ENCODE measurements at places on chromosomes 7 and 10.

GRCh38 chr7:150974468-150975391 is 3.4 kb downstream of the KCNH2 start:
- no peak for DNase-seq

DNA sequence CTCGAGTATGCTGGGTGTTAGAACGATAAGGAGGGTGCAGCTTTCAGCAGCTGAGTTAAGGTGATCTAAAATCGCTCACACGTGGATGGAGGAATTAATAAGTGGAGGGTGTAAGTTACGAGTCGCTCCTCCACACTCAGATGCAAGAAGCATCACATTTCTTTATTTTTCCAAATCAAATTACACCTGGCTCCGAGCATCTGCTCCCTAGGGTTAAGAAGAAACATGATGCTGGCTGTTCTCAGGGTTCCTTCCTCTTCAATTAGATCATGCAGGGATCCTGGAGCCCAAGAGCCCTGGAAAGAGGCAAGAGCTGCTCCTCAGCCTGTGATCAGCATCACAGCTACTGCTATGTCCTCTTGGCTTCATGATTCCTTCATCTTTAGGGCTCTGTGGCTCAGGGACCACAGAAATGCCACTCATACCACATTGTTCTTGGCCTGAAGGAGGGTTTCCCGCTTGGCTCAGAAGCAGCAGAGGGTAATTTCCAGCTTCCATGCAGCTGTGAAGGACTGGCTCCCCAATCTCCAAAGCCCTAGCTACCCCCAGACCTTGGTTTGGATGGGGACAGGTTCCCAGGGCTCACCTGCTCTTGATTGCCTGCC is 235.9 kb upstream of the ZNF32 start:
- no peak for DNase-seq

GRCh38 chr10:92868036-92868435 is 19.7 kb downstream of the EXOC6 start:
- DNase-seq = no peak

GRCh38 chr10:72943498-72944234 is 10.9 kb downstream of the PLA2G12B start:
- DNase-seq = no peak

DNA sequence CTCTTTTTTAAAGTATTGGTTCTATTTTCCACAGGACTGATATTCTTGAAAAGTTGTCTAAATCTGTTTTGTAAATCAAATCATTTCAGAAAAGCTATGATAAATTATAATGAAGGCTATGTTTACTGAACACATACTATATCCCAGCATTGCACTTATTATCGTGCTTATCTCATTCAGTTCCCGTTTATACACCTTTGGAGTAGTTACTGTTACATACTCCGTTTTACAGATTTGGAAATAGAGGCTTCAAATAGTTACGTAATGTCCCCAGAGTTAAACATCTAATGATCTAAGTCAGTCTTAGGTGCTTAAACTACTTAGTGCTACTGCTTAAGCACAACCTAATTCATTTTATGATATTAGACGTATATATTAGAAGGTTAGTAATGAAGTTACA is 1.2 kb downstream of the NUP205 start:
- no peak for DNase-seq

DNA sequence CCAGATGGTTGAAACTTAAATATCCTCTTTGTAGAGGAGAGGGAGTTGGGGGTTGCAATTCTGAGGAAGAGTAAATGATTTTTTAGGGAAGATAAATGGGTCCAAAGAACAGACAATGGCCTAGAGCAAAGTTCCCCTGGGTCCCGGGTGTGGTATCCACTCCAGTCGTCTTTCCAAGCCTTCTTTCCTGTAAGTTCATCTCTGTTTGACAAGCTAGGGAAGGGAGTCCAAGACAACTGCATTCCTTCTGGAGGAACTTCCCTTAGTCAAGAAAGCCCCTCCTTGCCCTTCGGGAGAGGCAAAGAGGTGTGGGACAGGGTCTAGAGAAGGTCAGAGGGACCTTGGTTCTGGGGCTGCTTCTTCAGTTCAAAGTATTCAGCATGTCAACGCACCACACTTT is 33.4 kb downstream of the C10orf71 start:
- no peak for DNase-seq

DNA sequence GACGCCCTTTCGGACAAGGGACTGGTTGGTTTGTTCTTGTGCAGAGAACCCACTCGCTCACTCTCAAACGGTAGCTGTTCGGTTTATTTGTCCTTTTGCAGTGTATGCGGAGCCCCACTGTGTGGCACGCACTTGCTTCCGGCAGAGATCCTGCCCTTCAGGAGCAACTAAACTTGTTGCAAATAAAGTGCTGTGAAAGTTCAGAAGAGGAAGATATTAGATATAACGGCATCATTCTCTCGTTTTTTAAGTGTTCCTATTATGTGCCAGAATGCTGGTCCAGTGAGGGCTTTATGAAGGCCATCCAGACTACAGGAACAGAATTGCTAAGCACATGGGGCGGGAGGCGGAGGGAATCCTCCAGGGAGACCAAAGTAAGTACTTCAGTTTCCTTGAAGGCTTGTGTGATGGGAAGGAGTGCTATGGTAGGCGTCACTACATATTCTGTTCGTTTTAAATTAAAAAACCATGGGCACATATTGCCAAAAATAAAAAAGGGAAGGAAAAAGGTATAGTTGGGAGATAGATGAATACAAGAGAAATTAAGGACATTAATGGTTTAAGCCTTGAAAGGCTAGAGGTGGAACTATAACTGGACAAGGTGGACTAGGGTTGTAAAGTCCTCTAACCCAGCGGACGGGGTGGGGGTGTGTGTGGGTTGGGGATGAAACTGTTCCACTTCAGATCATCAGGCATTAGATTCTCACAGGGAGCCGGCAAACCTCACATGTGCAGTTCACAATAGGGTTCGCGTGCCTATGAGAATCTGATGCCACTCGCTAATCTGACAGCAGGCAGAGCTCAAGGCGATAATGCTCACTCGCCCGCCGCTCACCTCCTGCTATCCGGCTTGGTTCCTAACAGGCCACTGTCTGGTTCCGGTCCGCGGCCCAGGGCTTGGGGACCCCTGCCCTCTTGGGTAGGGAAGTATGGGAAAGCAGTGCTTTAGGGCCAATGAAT is 704 bp upstream of the ERLIN1 start:
- DNase-seq = no peak
